ENCODE measurements at places on chromosomes 12 and 14.

DNA sequence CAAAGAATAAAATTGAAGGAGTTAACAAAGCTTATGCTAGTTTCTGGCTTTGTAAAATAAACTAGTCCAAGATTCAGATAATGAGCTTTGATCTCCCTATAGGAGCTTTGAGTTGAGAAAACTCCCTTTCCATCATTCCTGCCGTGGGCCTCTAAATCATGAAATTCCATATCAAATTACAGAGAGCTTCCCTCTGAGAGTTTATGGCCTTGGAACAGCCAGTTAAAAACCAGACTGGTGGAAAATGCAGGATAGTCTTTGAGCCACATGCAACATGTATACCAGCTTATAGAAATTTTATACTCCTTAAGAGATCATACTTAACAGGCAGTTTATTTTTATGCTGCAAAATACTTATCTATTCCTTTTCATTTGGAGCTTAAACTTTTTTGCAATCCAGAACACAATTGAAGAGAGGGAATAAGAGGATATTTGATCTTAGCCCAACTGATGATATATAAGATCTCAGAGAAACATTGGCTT, 175.8 kb upstream of the ATP2B1 start:
- DNase-seq: no peak

GRCh38 chr14:99760817-99761216, 32.4 kb upstream of the EML1 start:
- no peak for DNase-seq

GRCh38 chr12:20863056-20863455, 52.6 kb downstream of the SLCO1B3 start:
- no peak for DNase-seq

- DNase-seq: no peak
Observed at GRCh38 chr14:102606296-102606695, 13.8 kb downstream of the RCOR1 start.

GRCh38 chr14:53249059-53249458, 95.9 kb upstream of the DDHD1 start:
- peak; percentile 17 for DNase-seq

- no peak for DNase-seq
Observed at GRCh38 chr14:73428353-73428824, 30.0 kb downstream of the NUMB start.

- DNase-seq: no peak
Observed at GRCh38 chr12:7503686-7504415, at the start of gene CD163. Gene CD163, minus strand, starts transcription at chr12:7503777. Its CDS starts 87 bp downstream, at chr12:7503690.

DNA sequence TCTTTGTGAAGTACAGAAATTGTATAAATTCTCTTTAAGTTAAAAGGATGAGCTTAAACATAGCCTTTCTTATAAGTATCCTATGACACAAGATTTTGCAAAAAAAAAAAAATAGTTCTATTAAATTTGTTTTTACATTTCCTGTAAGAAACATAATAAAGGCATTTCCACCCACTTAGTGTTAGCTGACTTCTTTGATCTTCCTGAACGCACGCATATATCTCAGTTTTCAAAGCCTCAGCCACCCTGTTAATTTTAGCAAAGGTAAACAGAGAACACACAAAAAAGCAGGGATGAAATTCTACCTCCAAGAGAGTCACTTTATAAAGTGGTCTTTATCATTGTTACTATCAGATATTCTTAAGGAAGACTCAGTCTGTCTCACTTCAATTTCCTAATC, 277.9 kb downstream of the MED13L start:
- DNase-seq: no peak

DNA sequence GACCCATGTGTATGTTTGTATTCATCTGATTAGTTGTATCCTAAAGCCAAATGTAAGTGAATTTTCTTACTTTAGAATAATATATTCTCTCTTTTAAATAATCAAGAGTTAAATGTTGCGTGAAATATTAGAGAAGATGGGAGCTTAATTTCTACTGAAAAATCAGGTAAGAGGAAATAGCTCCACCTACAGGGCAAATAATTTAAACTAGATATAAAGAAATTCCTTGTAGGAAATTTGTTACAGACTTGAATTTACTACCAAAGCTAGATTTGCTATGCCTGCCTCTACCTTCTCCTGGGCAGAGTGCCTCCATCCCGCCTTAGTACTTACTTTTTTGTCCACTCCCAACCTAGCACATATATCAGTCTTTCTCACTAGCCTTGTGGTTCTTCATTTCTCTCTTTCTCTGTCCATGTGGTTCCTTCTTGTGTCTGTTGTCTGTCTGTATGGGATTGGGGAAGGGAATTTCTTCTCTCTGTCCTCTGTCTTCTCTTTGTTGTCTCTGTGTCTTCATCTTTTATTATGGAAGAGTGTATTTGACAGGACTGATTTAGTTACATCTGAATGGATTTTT, 44.7 kb downstream of the PALS1 start:
- DNase-seq: peak; percentile 76

DNA sequence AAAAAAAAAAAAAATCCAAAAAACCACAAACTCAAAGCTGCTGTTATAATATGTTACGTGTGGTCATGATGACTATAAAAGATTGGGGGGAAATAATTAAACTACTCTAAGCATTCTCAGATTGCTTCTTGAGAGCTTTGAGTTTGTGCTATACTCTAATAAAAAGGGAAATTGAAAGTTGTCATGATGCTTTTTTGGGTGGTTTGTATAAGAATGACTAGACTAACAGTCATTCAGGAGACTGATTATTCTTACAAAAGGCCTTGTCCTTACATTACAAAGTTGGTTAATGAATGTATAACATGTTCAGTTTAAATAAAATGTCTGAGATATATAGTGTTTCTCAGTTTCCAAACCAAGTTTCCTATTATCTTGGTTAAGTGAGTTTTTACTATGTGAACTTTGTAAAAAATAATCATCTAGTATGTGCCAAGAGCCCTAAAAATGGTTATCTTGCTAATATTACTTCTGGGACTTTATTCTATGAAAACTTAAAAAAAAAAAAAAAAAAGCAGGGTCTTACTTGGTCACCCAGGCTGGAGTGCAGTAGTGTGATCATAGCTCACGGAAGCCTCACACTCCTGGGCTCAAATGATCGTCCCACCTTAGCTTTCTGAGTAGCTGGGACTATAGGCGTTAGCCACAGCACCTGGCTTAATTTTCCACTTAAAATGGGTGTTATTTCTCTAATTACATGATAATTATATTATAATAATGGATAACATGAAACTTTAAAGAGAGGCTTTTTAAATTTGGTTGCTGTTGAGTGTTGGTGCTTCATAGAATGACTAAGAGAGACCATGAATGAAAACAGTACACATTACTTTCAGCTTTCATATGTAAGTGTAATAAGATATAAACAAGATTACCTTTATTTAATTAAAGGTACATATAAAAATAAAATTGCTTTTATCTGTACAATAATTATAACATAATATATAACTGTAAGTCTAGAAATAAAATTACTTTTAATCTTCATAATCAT, 459.6 kb upstream of the RGS6 start:
- peak; percentile 33 for DNase-seq

GRCh38 chr12:132506328-132507160, 16.6 kb downstream of the FBRSL1 start:
- peak; percentile 43 for DNase-seq

GRCh38 chr14:103023881-103024473, 33.4 kb downstream of the CDC42BPB start:
- DNase-seq: peak; percentile 96

GRCh38 chr12:89709995-89710872, 1.6 kb upstream of the ATP2B1 start:
- DNase-seq: peak; percentile 65

DNA sequence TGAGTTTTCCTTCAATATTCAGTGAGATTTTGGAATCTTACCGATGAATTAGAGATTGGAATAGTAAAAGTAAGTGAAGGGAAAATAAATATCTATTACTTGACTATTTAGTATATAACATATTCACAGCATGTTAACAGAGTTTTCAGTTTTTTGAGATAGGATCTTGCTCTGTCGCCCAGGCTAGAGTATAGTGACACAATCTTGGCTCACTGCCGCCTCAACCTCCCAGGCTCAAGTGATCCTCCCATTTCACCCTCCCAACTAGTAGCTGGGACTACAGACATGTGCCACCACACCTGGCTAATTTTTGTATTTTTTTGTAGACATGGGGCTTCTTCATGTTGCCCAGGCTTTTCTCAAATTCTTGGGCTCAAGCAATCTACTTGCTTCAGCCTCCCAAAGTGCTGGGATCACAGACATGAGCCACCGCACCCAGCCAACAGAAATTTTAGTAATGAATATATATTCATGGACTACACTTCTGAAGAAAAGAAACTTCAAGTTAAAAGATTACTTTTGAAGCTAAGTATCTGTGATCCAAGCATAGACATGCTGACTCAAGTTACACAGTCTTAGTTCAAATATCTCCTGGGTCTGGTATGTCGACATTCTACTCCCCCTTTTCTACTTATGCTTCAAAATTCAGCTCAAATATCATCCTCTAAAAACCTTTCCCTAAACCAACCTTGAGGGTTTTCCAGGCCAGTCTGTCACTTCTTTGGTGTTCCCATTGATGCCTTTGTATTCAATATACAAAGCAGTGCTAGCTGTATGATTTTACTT, 13.8 kb downstream of the UBE2N start:
- no peak for DNase-seq

- no peak for DNase-seq
Observed at GRCh38 chr12:31362115-31362758, 36.3 kb upstream of the SINHCAF start.

DNA sequence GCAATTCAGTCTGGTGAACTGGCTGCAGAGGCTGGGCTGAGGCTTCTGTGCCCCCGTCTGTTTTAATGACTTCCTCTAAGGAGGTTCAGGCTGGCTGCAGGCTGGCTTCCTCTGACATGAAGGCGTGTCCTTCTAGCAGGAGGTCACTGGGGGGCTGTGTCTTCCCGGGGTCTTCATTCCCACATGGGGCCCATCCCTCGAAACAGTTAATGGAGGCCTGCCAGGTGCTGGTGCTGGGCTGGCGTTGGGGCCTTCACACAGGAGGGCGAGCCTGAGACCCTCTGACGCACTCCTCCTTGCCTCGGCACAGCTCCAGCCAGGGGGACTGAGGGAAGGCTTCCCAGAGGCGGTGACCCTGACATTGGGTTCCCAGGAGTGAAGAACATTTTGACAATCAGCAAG, 57.7 kb upstream of the DLK1 start:
- no peak for DNase-seq

DNA sequence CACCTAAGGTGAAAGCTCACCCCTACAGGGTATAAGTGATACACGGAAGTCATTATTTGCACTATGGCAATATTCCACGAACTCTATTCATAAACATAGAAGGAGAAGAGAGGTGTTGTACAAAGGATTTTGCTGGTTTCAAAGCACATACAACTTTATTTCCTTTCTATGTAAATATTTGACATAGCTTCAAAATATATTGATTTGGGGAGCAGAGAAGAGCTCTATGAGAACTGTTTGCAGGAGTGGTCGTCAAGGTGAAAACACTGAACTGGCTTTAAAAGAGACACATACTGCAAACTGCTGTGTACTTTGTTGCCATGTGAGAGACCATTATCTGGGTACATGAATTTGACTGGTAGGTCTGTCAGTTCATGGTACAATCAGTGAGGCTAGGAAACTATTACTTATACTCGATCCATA, 16.7 kb downstream of the CNIH1 start:
- no peak for DNase-seq

GRCh38 chr12:54349679-54350078, 14.6 kb downstream of the GPR84 start:
- DNase-seq: no peak

DNA sequence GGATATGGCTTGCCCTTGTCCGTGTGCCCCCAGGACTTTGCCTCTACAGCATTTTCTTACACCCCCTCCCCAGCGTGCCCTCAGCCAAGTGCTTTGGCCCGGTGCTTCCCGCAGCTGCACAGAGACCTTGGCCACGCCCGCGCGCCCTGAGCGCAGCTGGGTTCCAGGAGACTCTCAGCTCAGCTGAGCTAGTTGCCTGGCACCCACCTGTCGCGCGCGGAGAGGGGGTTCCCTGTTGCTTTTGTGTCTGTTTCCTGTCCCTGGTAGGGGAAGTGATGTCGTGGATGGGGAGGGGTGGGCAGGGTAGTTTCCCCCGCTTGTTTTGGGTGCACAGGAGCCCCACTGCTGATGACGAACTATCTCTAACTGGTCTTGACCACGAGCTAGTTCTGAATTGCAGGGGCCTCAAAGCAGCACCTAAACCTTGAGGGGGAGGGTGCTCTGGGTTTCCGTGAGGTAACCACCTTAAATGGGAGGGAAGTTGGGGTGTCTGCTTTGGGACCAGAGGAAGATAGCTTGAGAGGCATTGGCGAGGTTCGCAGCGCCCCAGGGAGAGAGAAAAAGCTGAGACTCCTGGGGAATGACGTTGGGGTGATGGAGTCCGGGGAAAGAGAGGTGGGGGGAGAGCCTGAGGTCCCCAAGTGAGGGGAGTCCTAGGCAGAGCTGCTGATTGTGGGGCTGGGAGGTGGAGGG, 1.5 kb downstream of the DIO3 start:
- DNase-seq: no peak

- no peak for DNase-seq
Observed at GRCh38 chr14:32478050-32478449, 149.0 kb downstream of the AKAP6 start.

DNA sequence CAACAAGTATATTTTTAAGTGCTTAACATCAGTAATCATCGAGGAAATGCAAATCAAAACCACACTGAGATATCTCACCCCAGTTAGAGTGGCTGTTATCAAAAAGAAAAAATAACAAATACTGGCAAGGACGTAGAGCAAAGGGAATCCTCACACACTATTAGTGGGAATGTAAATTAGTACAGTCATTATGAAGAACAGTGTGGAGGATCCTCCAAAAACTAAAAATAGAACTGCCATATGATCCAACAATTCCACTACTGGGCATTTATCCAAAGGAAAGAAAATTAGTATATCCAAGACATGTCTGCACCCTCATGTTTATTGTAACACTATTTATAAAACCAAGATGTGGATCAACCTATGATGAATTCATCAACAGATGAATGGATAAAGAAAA, 149.0 kb upstream of the PWP1 start:
- no peak for DNase-seq

DNA sequence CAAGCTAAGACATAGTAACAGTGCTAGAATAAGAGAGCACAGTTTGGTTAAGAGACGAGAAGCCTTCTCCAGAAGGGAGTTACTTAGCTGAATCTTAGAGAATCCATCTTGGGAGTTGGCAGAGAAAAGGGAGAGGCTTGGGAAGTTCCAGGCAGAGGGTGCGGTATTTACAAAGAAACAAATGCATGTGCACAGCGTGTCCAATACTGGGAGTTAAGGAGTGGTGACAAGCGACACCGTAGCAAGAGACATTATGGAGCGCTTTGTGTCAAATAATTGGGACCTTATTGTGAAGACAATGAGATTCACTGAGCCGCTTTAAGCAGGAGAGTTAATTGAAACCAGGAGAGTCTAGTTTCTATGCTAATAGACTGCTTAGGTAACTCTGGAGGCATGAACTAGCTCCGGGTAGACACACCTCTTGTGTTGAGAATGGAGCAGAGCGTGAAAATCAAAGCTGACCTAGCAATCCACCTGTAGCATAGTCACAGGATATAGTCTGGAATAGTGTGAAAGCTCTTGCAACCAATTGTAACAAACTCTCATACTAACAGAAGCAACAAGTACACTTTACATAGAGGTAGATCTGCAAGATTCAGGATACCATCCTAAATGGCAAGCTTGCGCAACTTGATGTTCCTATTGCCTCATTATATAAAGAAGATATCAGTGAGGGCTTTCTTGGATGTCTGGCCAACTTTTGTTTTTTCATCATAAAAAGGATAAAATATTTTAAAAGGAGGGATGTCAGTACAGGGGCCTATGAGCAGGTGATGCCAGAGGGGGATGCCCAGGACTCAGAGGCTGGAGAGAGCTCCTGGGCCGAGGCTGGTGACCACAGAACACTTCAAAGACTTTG, 5.3 kb downstream of the ALDH1L2 start:
- no peak for DNase-seq

GRCh38 chr12:108649669-108650068, 16.0 kb upstream of the SELPLG start:
- peak; percentile 92 for DNase-seq
